ENCODE measurements at places on chromosomes 4 and X.

DNA sequence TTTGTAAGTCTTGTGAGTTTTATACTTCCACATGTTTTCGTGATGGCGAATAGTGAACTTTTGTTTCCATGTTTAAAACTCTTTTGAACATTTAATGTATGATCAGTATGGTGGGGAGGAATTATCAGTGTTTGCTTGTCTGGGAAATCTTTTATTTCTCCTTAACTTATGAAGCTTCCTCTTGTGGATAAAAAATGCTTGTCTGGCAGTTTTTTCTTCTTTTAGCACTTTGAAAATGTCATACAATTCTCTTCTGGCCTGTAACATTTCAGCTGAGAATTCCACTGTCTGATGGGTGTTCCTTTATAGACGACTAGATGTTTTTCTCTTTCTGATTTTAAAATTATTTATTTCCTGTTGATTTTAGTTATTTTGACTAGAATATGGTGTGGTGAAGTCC, 576.0 kb downstream of the DACH2 start:
- DNase-seq, result no peak

- DNase-seq, result no peak
Measured at GRCh38 chr4:94486372-94486801, 34.6 kb downstream of the PDLIM5 start.

- DNase-seq, result no peak
Measured at GRCh38 chr4:100962698-100963097, 384.6 kb downstream of the PPP3CA start.

DNA sequence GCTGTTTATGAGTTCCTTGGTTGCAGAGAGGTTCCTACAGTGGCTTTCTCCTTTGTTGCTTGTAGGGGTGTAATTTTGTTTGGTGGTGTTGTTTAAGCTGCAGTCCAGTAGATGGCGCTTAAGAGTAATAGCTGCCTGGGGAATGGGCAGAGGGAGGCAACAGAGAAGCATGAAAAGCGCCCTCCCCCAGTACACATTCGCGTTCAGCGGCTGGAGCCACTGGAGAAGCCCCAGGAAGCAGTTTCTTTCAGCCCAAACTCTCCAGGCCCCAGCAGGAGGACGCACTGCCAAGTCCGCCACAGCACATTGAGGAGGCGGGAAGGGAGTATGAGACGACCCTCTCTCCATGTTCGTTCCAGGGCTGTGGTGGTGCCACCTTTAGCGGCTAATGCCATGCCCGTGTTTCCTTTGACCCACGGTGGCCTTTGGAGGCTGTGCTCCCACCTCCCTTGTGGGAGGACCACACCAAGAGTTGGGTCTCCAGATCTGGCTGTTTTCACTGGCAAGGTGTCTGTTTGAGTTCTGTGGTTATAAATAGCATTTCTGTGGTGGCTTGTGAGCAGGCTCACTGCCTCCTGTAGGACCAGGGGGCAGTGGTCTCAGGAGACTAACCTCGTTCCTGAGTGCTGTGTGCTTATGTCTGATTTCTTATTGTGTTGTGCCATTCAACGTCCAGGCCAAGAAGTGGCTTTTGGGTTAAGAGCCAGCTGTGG, 252.3 kb downstream of the ARHGAP10 start:
- peak; percentile 3 for DNase-seq

- DNase-seq, result no peak
Measured at GRCh38 chrX:124573468-124573867, 227.1 kb downstream of the SH2D1A start.

DNA sequence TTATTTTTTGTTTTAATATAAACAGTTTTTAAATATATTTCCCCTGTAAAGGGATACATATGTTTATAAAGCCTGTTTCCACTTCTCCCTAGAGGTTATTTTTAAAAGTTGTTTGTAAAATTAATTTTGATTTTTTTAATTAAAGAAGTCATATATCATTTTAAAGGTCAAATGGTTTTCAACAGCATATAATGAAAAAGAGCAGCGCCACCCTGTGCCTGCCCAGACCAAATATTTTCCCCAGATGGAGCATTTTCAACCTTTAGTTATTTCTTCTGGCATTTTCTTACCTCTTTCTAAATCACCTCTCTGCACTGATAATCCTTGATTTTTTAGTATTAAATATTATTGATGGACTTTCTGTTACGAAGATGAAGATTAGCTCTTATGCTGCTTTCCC, 21.0 kb downstream of the MSX1 start:
- no peak for DNase-seq

- DNase-seq, result no peak
Measured at GRCh38 chr4:156800463-156800862, 171.1 kb downstream of the PDGFC start.

DNA sequence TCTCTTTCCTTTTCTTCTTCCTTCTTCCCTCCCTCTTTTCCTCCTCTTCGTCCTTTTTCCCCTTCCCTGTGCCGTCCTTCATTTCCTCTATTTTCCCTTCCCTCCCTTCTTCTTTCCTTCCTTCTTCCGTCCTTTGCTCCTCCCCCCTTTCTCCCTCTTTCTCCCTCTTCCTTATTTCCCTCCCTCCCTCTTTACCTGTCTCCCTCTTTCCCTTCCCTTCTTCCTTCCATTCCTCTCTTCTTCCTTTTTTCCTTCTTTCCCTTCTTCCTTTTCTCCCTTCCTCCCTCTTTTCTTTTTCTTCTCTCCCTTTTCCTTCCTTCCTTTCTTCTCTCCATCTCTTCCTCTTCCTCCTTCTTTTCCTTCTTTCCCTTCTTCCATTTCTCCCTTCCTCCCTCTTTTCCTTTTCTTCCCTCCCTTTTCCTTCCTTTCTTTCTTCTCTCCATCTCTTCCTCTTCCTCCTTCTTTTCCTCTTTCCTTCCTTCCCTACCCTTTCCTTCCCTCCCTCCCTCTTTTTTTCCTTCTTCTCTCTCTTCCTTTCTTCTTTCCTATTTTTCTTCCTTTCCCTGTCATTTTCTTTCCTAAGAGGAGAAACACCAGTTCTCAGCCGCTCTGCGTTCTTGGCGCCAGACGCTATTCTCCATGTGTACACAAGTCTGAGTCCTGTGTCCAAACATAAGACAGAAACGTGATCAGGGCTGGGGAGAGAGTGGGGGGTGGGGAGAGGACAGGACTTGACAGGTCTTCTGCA, 597.1 kb downstream of the MID1IP1 start:
- DNase-seq, result no peak

GRCh38 chr4:72326692-72327632, 242.1 kb downstream of the ADAMTS3 start:
- no peak for DNase-seq

- DNase-seq, result no peak
Measured at GRCh38 chr4:43547561-43547960, 655.0 kb downstream of the GRXCR1 start.

GRCh38 chr4:8702516-8703400, 110.2 kb downstream of the CPZ start:
- no peak for DNase-seq

- DNase-seq, result no peak
Measured at GRCh38 chr4:78722320-78722719, 53.8 kb upstream of the BMP2K start.

GRCh38 chrX:43527801-43528200, 128.3 kb upstream of the MAOA start:
- no peak for DNase-seq

Measured in CD4-positive, alpha-beta T cell treated with Interleukin-6 at 100 ng/mL for 8 hours (primary cell).